Renal cortex interstitium (tissue), 15 donors: ENCODE measurements at places on chromosomes 2 and 18. TPM values are rescaled to one million over a fixed set of nuclear protein-coding genes. Genes with fewer than 3 reads are reported as not detected.

DNA sequence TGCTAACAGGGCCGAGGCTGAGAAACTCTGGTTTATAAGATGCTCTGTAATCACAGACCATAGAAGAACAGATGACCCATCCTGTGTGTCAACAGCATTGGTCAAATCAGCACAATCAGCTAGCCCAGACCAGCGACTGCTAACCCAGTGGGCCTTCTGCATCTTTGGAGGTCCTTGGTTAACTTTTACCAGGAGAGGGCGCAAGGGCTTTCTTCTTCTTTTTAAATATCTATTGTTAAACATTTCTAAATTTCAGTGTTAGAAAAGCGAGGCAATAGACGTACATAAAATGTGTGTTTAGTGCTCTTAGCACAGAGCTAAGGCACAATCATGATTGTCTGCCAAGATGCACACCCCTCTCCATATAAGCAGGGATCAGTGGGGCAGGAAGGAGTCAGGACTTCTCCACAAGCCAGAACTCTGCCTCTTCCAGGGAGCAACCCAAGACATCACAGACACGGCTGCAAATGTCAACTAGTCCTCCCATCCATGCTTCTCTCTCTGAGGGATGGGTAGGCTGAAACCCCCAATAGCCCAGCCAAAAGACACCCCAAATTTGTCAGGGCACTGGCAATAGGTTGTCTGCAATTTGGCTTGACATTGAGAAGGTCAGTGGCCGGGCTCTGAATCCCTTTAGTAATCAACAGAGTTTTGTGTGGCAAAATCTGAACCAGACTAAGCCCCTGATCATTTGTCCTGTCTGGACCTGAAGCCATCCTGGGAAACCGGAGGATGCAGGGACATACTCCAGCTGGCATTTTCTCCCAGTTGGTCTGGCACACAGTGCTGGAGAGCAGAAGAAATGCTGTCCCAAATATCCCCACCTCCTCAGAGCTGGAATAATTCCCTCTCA, 188.2 kb downstream of the BCL2 start:
- DNase-seq = peak; percentile 51

DNA sequence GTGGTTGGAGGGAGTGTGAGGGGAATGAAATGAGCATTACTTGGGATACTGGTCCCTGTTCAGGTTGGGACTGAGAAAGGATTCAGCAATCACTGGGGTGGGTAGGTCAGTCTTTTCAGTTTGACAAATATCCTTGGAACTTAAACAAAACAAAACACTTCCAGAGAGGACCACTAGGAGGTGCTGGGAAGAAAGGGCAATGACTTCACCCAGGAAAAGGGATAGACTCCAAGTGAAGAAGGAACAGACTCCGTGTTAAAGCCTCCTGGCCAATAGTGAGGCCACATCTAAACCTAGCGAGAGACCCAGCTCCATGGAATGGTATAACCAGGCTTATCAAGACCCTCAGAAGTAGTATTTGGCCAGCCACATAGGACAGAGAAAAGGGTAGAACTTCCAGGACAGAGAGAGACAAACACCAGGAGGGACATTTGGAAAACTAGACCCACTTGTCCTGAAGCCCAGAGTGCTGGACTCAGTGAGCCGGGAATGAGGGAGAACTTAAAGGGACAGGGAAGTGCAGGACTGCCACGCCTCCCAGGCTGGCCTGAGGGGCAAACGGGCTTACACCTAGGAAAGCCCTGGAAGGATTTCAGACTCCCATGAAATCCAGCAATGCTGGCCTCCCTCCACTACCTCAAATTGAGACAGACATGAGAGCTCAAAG, 19.6 kb upstream of the KCNG3 start:
- no peak for DNase-seq

GRCh38 chr2:119475225-119475856, 43.7 kb downstream of the TMEM37 start:
- DNase-seq = no peak

- no peak for DNase-seq
These were observed 48.0 kb upstream of the CABYR start for GRCh38 chr18:24090876-24091275.

Gene MAP3K19
- polyA plus RNA-seq = 0.32 TPM

GRCh38 chr2:61470122-61470951, 550 bp downstream of the USP34 start:
- DNase-seq = no peak

GRCh38 chr2:163554864-163555263, 180.9 kb downstream of the FIGN start:
- DNase-seq = no peak

GRCh38 chr2:73112913-73113854, at the start of gene RAB11FIP5:
Gene RAB11FIP5, minus strand, starts transcription at chr2:73112948. Its CDS starts 171 bp downstream, at chr2:73112777.
- no peak for DNase-seq

DNA sequence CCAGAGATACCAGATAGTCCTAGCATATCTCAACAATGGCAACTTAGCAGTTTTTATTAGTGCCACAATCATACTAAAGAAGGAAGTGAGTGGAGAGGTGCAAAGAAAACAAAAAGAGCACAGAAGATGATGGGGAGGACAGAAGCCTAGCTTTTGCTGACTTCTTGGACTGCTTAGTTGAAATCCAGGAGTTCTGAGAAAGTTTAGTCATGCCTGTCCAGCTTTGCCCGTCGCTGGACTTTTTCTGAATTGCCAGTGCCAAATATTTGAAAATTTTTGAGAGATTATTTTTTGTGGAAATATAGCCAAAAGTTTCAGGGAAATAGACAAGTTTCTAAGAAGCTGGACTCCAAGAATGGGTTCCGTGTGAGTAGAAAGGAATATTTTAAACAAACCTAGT, 558.7 kb upstream of the TNP1 start:
- DNase-seq = no peak

DNA sequence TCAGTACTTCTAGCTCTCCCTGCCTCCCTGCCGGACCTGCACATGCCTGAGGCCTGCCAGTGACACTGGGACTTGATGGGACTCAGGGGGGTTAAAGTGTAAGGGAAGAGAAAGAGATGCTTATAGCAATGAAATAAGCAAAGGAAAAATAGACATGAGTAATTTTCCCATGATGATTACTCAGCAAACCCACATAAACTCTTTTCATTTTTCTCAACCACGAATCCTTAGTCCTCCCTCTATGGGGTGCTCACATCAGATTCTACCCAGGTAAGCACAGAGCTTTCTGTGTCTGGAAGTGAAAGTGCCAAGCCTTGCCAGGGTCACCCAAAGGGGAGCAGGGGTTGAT, 44.8 kb upstream of the ANKRD62 start:
- no peak for DNase-seq

Gene CD8B
- 1.2 TPM for polyA plus RNA-seq

DNA sequence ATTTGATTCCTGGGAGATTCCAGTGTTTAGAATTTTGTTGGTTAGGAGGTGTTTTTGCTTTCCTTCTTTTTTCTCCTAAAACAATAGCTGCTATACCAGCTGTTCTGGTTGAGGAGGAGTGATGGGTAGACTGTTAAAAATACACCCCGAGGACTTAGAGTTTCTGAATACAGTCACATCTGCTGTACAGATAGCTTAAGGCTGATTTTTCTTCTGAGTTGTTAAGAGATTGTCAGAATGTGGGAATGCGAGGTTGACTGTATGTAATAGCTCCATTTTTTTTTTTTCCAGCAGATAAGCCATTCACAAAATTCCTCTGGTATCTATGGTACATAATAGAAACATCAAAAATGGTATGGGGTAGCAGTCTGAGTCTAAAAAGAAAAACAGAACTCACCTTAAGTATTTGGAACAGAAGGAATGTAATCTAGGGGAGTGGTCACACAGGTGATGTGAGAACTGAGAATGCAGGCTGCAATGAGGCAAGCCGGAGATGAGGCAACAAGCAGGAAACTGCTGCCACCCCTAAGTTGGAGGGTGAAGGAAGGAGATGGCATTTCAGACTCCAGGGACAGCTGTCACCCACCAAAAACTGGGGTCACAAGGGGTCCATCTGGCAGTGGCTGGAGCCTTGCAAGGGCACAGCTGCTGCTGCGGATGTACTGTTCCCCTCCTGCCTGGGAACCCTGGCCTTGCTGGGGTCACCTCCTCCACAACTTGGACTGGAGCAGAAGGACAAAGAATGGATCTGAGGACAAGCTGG, 2.4 kb downstream of the DGKD start:
- DNase-seq = no peak
